ENCODE measurements at places on chromosomes 1 and 21.

DNA sequence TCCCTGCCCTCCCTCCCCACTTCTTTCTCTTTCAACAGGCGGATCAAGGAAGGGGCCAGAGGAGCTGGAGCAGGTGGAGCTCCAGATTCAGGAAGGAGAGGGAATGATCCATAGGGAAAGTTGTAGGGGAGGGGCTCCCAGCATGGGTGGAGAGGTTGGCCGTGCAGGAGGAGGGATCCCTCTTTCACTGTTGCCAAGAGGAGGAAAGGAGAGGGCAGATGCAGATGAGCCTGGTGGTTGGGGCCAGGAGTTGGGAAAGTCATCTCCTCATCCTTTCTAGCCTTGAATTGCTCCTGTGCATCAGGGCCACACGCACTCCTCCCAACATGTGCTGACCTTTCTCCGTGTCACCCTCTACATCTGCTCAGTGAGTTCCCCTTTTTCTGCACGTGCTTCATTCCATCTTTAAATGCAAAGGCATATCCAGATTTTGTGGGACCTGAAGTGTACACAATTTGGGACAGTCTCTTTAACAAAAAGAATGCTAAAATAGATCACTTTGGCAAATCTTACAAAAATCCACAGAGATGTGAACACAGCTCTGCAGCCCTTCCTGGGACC lies 32.4 kb downstream of the ZBTB18 start:
- no peak for DNase-seq

- no peak for DNase-seq
Measured at GRCh38 chr21:44415073-44416025, 40.0 kb upstream of the LRRC3 start.

DNA sequence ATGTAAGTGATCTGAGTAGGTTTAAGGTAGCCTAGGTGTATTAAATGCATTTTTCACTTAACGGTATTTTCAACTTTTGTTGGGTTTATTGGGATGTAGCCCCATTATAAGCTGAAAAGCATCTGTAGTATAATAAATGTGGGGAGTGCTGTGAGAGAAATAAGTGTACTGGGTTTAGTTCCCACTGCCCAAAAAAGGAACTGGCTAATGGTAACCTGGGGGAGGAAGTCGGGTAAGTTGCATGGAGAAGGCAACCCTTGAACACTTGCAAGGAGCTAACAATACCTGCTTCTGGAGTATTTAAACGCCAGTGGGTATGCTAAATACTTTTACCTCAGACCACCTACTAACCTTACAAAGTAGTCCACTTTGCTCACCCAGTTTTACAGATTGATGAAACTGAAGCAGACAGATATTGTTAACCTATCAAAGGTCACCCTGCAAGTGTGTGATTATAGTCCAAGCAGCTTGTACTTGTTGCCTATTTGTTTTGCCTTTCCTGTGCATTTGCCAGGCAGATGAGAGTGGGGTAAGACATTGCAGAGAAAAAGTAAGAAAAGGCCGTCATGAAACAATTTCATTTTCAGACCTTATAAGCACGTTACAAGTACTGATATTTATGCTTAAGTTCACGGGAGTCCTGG lies 7.6 kb upstream of the SHISA4 start:
- DNase-seq, result no peak

- DNase-seq, result peak; percentile 4
Measured at GRCh38 chr1:55127827-55128343, 87.3 kb downstream of the USP24 start.

DNA sequence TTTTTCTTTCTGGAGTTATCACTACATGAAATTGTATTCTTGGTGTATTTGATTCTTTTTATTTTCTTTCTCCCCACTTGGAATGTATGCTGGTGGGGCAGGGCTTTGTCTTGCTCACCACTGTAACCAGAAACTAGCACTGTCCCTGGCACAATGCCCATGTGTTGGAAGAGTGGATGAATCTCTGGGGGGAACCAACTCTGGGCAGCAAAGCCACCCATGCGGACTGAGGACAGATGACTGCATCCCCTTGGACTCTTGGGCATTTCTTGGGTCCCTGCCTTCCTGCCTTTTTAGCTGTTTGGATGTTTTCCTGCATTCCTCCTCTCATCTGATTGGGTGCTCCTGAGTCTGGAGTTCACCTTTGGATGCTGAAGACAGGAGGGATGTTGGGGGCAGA lies 6.1 kb downstream of the CYP4B1 start:
- no peak for DNase-seq

DNA sequence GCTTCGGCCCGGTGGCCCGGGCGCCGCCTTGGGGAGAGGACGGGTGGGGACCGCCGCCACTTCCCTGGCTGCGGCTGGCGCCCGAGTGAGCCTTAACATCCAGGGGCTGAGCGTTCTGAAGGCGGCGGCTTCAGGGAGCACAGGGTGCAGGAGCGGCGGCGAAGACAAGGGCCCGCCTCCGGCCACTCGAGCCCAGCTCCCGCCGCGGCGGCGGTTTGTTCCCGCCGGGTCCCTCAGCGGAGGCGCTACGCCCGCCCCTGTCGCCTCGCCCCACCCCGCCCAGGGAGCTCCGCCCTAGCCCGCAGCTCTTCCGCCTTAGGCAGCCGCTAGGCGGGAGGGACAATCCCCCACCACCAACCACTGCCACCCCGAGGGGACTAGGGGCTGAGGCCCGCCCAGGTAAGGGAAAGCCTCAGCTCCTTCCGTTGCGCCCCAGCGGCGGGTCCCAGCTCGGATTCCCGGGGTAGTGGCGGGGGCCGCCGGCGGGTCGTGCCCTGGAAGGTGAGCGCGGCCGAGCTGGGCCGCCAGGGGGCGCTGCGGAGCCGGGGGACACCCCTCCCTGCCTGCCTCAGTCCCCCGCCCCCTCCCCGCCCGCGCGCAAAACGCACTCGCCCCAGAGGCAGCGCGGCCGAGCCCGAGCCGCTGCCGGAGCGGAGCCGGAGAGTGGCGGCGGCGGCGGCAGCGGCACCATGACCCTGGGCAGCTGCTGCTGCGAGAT lies at the start of gene FOXD2:
Gene FOXD2, plus strand, starts transcription at position 598 of the 718 bp plus-strand sequence. Its CDS starts 92 bp downstream, at position 690.
- peak; percentile 95 for DNase-seq

- DNase-seq, result no peak
Measured at GRCh38 chr1:169949139-169949538, 55.4 kb upstream of the SCYL3 start.

DNA sequence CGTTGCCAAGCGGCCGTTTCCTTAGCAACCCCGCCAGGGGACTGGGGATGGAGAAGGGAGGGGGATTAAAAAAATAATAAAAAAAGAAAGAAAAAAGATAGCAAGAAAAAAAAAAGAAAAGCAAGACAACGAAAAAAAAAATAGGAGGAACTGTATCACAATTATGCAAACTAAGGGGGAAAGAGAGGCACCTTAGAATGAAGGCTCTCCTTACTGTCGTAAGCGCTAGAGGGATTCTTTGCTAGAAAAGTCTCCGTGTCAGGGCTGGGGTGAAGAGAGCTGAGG lies 625 bp upstream of the NEGR1 start:
- no peak for DNase-seq

DNA sequence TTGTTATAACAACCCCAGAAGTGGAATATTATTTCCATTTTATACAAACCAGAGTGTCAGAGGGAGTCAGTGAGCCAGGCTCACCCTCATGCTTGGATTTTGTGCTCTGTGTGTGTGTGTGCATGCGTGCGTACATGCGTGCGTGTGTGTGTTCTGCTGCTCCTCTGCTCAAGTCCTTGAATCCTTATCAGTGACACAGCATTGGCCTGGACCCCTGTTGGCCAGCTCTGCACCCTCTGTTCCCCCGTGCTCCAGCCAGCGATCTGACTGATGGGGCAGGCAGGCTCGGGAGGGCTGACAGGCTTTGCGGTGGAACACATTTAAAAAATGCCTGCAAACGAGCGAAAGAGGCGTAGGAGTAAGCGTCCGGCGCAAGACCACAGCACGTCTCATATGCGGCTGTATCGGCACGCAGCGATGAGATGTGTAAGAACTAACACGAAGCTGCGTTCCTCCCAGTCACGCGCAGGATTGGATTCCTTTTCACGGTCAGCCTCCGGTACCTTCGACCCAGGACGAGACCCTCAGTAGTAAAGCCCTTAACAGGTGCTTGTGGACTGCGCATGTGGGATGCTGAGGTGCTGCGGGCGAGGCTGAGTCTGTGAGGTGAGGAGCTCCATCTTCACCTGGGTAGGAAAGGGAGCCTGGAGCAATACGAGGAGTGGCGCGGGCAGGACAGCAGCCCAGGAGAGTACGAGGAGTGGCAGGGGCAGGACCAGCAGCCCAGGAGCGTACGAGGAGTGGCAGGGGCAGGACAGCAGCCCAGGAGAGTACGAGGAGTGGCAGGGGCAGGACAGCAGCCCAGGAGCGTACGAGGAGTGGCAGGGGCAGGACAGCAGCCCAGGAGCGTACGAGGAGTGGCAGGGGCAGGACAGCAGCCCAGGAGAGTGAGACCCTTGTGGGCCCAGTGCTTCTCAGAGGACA lies 130.9 kb downstream of the GALNT2 start:
- no peak for DNase-seq

GRCh38 chr1:80155371-80155770 lies 1148.8 kb upstream of the ADGRL4 start:
- DNase-seq, result peak; percentile 5

All from urothelium cell line (cell line).